ENCODE measurements at places on chromosomes 6 and 20.

GRCh38 chr6:106124437-106125430 lies 38.6 kb downstream of the PRDM1 start:
- peaks cover 6% of the 10 kb centered on the region for H3K4me1 ChIP-seq
- H3K36me3 ChIP-seq, result no peaks in the 10 kb centered on the region
- DNase-seq, result no peak
- H3K4me3 ChIP-seq, result no peak overlapping the region

- H3K4me1 ChIP-seq, result no peaks in the 10 kb centered on the region
- H3K4me3 ChIP-seq, result no peak overlapping the region
- H3K27ac ChIP-seq, result no peak overlapping the region
- H3K27me3 ChIP-seq, result no peaks in the 10 kb centered on the region
These were observed 41.7 kb downstream of the SYNE1 start for GRCh38 chr6:152595499-152595898.

- no peaks in the 10 kb centered on the region for H3K4me1 ChIP-seq
These were observed 6.8 kb downstream of the SLC22A3 start for GRCh38 chr6:160355001-160355400.

DNA sequence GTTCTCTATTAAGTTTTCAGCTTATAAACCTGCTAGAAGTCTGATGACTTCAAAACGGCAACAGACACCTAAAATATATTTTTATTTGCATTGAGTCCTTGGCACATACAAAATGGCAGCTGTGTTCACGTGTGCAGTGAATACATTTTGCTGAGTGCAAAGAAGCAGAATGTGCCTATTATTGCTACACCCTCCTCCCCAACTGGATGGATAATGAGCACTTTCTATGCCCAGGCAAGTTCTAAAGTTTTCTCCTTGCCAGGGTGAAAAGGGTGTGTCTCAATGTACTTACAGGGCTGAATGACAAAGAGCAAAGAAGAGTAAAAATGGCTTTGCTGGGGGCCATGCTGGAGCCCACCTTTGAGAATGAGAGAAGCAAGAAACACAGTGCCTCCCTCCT lies 4.0 kb upstream of the FERMT1 start:
- H3K4me1 ChIP-seq, result peaks cover 10% of the 10 kb centered on the region
- no peak overlapping the region for H3K4me3 ChIP-seq
- no peak overlapping the region for H3K27ac ChIP-seq
- DNase-seq, result no peak
- H3K27me3 ChIP-seq, result no peaks in the 10 kb centered on the region
- H3K36me3 ChIP-seq, result no peaks in the 10 kb centered on the region

DNA sequence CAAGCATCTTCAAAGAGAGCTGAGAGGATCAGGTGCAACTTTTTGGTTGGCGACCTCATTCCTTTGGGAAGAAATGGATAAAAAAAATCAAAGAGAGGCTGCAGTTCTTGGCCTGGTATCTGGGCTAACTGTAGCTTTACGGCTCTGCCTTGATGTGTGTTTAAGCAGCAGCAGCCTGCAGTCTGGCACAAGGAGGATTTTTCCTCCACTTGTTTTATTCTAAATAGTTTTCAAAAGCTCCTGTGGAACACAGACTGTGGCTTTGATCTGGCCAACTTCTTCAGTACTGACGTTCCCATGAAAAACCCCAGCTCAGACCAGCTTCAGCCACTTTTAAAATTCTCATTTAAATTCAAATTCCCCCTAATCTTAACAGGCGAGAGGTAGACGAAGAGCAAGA lies 137.3 kb downstream of the HDGFL1 start:
- no peaks in the 10 kb centered on the region for H3K4me1 ChIP-seq
- no peaks in the 10 kb centered on the region for H3K27me3 ChIP-seq
- no peak overlapping the region for H3K27ac ChIP-seq
- H3K4me3 ChIP-seq, result no peak overlapping the region
- no peaks in the 10 kb centered on the region for H3K36me3 ChIP-seq

DNA sequence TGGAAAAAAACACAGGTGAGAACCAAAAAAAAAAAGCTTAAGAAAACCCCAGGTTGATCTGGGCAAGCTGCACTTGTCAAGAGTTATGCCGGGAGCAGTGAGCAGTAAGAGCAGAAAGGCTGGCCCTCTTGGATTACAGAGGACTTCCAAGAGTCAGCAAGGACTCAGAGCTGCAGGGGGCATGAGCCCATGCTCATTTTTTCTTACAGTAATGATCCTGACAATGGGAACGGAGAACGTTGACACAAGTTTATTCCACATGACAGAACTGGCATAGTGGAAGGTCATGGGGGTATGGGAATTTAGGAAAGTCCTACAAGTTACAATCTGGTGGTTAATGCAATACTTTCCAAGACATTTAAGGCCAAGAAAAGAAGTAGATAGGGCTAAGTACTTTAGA lies 256.6 kb downstream of the GMDS start:
- H3K4me1 ChIP-seq, result no peaks in the 10 kb centered on the region
- DNase-seq, result no peak
- no peak overlapping the region for H3K27ac ChIP-seq
- no peak overlapping the region for H3K4me3 ChIP-seq

DNA sequence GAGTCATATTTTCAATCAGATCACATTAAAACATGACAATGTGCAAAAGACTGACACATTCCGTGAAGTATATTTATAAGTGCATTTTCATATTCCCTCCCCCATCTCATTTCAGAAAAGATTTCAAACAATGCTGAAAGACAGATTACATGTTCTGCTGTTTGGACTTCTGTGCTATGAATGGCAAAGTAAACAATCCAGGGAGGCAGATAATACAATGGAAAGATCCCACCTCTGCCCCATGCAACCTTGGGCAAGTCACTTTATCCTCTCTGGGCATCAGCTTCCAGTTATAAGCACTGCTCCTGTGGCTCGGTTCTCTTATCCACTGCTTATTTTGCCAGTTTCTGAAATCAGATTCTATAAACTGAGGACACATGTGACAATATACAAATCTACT lies 110.2 kb downstream of the RCAN2 start:
- no peak overlapping the region for H3K27ac ChIP-seq
- peaks cover 14% of the 10 kb centered on the region for H3K4me1 ChIP-seq
- DNase-seq, result no peak
- H3K36me3 ChIP-seq, result no peaks in the 10 kb centered on the region
- H3K27me3 ChIP-seq, result no peaks in the 10 kb centered on the region

GRCh38 chr20:62496568-62497218 lies 20.9 kb upstream of the GATA5 start:
- peaks cover 45% of the 10 kb centered on the region for H3K4me1 ChIP-seq
- no peak for DNase-seq
- no peak overlapping the region for H3K27ac ChIP-seq
- H3K27me3 ChIP-seq, result no peaks in the 10 kb centered on the region
- H3K4me3 ChIP-seq, result no peak overlapping the region

DNA sequence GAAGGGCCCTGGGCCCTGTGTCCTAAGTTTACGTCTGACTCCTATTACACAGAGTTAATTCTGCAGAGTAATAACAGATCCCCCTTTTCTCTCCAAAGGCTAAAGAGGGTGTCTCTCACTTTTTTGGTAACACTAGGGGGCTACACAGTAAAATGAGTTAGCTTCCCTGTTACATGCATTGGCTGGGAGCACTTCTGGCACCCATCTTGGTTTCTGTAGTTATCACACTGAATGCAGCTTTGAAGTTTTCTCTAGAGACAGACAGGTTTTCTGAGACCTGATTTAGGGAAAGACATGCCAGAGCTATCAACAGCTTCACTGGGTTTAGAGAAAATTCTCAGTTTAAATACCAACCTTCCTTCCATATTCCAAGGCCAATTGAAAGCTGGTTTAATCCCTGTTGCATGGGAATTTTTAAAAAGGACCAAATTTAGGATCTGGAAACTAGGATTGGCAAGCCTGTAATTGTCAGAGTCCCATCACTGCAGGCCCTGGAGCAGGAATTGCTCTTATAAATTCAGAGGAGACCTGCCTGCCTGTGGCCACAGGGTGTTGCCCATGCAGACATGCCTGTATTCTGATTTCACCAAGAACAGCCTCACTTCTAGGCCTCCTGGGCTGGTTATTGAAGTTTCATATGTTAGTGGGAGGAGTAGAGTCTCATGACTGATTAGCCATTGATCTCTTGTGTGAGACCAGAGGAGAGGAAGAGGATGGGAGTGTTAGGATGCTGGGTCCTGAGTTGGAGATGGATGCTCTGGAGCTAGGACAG lies 29.4 kb downstream of the RNF8 start:
- H3K4me1 ChIP-seq, result no peaks in the 10 kb centered on the region
- no peak overlapping the region for H3K27ac ChIP-seq
- DNase-seq, result no peak
- no peaks in the 10 kb centered on the region for H3K27me3 ChIP-seq

GRCh38 chr6:14123386-14124111 lies 6.0 kb downstream of the CD83 start:
- H3K4me1 ChIP-seq, result no peaks in the 10 kb centered on the region
- H3K4me3 ChIP-seq, result no peak overlapping the region
- no peaks in the 10 kb centered on the region for H3K36me3 ChIP-seq
- H3K27ac ChIP-seq, result no peak overlapping the region

GRCh38 chr6:137762168-137763090 lies 104.6 kb upstream of the TNFAIP3 start:
- H3K27ac ChIP-seq, result no peak overlapping the region

- H3K36me3 ChIP-seq, result no peaks in the 10 kb centered on the region
- DNase-seq, result no peak
- no peaks in the 10 kb centered on the region for H3K27me3 ChIP-seq
- H3K4me3 ChIP-seq, result no peak overlapping the region
- peaks cover 3% of the 10 kb centered on the region for H3K4me1 ChIP-seq
These were observed 71.3 kb downstream of the ATXN1 start for GRCh38 chr6:16689788-16690607.
